ENCODE measurements at places on chromosomes 13 and 19.
A peak's percentile ranks its signal among the peaks of the same experiment; 100 is the strongest.

GRCh38 chr19:16518061-16518460, 21.9 kb downstream of the C19orf44 start:
- DNase-seq, result no peak

- no peak for DNase-seq
Measured at GRCh38 chr13:24605923-24606372, 74.3 kb upstream of the ATP12A start.

GRCh38 chr13:112105244-112105681, 38.3 kb downstream of the SOX1 start:
- no peak for DNase-seq

- no peak for DNase-seq
Measured at GRCh38 chr19:3606690-3607289, at the start of gene TBXA2R. Gene TBXA2R, minus strand, starts transcription at chr19:3606875. Its CDS starts 6,241 bp downstream, at chr19:3600634.

DNA sequence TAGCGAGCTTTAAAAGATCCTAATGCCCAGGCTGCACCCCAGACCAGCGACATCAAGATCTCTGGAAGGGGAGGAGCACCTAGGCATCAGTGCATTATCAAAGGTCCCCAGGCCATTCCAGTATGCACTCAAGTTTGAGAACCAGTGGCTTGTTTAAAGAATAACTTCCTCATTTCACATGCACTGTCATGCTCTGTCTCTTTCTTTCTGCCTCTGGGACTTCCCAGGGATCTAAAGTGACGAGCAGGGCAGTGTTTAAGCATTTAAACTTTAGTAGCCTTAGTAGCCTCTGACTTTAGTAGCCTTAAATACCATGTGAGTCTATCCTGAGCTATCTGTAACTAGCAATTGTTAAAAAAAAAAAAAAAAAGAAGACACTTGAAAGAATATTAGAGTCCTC, 8.9 kb upstream of the FARP1 start:
- DNase-seq, result no peak

- no peak for DNase-seq
Measured at GRCh38 chr13:89227356-89227755, 1556.2 kb downstream of the SLITRK5 start.

DNA sequence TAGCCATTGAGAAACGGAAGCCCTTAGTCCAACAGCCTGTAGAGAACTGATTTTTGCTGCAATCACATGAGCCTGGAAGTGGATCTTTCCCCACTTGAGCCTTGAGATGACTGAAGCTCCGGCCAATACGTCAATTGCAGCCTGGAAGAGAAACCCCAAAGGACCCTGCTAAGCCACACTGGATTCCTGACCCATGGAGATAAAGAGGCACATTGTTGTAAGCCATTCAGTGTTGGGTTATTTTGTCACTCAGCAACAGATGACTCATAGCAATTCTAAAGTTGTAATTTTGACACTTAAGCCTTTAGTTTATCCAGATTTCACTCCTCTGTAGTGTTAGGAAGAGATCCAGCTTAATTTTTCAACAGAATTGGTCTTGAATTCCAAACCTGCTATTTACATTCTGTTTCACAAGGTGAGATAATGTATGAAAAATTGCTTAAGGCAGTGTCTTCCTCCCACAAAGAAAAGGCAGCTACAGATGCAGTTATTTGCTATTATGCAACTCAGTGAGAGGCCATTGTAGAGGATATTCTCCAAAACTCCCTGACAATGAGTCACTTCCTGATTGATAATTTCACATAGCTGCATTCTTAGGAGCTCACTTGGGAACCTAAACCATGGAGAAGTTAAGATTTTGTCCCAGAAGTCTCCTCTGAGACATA, 59.4 kb upstream of the TSHZ3 start:
- no peak for DNase-seq

GRCh38 chr13:60108589-60108988, 55.1 kb downstream of the DIAPH3 start:
- DNase-seq, result no peak

GRCh38 chr19:12596485-12596884, 14.1 kb downstream of the ZNF490 start:
- no peak for DNase-seq

DNA sequence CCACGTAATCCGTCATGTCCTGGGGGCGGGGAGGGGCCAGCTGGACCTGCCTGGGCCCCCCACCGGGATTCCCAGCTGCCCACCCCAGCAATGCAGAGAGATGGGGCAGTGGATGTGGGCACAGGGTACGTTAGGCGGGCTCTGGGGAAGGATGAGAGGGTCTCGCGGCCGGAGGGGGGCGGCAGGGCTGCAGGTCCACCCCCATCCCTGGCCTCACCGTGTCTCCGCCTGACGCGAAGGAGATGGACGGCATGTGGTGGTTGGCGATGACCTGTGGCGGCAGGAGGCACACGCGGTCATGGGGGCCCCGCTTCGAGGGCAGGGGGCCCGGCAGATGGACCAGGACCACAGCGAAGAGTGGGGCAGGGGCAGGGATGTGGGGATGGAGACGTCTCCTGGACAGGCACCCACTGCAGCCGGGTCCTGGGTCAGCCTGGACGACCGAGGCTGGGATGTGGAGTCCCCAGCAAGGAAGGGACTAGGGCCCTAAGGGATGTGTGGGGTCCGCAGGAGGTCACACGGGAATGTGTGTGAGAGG, 24.4 kb downstream of the SHC2 start:
- DNase-seq, result no peak

GRCh38 chr13:111513766-111514609, 193.5 kb downstream of the TEX29 start:
- no peak for DNase-seq

- DNase-seq, result no peak
Measured at GRCh38 chr13:24187185-24187584, 26.7 kb downstream of the SPATA13 start.

DNA sequence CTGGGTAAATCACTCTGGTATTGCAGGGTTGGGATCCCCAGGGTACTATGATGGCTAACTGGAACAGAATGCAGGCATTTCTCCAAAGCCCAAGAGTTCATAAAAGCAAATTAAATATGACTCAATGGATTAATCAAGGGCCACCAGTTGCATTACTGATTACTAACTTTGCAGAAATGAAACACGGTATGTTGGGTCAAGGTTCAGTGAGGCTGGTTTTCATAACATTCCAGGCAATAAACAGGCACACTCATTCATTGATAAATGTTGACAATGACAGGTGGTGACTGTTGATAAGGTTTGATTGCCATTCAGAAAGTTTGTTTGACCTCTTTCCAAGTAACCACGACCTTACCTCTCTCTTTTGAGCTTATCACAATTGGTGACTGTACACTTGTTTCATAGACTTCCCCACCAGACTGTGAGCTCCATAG, 506 bp upstream of the AP1M1 start:
- DNase-seq, result no peak

DNA sequence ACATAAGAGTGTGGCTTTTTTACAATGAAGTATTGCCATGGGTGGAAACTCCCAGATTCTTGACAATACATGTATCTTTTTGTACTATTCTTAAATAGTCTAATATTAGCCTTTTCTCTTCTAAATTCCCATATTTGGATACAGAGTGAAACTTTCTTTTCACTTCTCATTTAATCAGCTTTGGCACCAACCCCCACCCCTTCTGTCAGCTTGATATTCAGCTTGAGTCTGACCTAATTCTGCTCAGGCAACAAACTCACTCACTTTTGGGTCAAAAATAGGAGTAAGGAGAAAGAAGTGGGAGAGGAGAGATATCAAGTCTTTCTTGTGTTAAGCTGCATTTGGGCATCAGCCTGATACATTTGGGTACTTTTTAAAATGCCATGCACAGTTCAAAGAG, 397.5 kb downstream of the COG6 start:
- no peak for DNase-seq

DNA sequence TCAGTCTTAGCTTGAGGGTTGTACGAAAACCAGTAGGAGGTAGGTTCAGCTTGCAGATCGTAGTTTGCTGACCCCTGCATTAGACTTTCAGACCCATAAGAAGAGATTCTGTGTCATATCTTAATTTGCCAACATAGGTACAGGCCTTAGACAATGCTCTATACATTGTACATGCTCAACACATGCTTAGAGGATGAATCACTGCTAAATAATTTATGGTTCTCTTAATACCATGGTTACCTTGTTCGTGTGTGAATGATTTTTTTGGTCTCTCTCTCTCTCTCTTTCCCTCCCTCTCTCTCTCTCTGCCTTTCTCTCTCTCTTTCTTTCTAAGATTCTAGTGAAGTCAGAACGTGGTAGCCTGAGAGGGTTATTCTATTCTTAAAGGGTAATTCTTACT, 112.2 kb downstream of the FGF14 start:
- DNase-seq, result no peak

- DNase-seq, result peak; percentile 21
Measured at GRCh38 chr19:50537769-50538230, 24.1 kb upstream of the ASPDH start.

DNA sequence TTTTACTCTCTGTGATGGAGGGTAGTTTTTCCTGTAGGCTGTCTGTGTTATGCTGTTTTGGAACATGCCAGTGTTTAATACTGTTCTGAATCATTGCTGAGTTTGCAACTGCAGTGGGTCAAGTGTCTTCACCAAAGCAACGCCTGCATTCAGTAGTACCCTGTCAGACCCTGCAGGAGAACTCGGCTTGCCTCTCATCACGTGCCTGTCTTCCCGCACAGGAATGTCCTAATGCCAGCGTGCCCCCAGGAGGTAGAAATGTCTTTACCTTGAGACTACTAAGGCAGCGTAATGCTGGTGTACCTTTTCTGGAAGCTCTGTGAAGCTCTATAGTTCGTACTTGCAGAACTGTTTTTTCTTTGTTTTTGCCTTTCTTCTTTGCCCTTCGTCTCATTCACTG, 42.3 kb downstream of the POLR1D start:
- no peak for DNase-seq

- no peak for DNase-seq
Measured at GRCh38 chr19:50557009-50557613, 11.1 kb downstream of the LRRC4B start.

GRCh38 chr19:45953676-45954075, 20.0 kb downstream of the NOVA2 start:
- no peak for DNase-seq

DNA sequence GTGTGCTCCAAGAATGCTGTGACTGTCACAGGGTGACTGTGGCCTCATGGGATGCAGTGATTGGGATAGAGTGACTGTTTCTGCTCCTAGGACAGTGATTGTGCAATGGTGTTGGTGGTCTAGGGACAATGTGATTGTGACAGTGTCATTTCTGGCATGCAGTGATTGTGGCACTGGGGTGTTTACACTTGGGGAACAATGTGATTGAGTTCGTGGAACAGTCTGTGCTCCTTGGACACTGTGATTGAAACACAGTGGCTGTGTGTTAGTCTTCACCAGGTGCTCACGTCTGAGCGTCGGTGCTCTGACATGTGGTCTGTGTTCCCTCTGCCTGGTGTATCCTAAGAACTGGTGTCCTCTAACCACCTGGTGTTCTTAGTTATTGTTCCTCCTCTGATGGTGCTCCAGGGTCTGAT, 1.7 kb downstream of the PDE4A start:
- DNase-seq, result no peak

- DNase-seq, result no peak
Measured at GRCh38 chr13:109274188-109274821, 512.1 kb downstream of the IRS2 start.

DNA sequence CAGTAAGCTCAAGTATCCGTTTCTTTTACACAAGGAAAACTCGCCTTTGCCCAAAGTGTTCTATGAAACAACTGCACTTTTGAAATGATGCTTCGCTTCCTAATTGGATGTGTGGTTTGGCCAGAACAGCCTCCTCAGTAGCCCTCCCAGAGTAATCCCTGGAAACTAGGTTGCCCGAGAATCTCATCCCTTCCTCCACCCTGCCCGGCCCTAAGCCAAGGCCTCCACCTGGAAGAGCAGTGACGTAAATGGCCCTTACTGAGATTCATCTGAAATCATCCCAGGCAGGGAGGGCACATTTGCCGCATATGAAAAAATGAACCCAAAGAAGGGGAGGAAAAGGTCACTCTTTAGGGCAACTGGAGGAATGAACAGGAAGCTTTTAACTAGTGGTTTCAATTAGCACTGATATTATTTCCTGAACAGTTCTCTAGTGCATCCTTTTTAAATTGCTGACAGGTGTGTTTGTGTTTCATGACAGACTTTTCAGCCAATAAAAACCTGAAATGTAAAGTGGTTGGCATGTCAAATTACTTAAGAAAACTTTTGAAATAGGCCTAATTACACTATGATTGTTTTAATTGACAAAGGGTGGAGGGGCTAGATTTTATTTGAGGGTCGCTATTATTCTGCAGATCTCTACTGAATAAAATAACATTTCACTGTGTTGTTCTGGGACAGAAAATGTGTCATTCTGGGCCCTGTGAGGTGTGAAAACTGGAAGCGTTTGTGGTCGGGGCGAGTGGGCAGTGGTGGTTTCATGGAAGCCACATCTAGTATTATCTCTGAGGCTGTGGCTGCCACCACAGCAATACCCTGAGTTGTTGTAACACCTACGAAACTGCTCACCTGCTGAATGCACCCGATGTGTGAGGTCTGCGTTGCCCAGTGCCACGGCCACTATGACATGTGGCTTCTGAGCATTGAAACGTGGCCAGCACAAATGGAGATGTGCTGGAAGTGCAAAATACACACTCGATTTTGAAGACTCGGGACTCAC, 112.1 kb downstream of the ZIC5 start:
- DNase-seq, result no peak

- DNase-seq, result no peak
Measured at GRCh38 chr13:109233293-109233692, 553.1 kb downstream of the IRS2 start.

- DNase-seq, result no peak
Measured at GRCh38 chr13:96091164-96092117, 1.5 kb downstream of the HS6ST3 start.

GRCh38 chr13:41833831-41834230, 127.1 kb downstream of the VWA8 start:
- no peak for DNase-seq

Data from NCI-H187 (cell line).